Activated naive CD4-positive, alpha-beta T cell treated with anti-CD3 and anti-CD28 coated beads, Interleukin-2, amount 10 ng/mL, durations not matched to agents 7 days and 5 days (primary cell): ENCODE measurements at places on chromosomes 11 and 22.

DNA sequence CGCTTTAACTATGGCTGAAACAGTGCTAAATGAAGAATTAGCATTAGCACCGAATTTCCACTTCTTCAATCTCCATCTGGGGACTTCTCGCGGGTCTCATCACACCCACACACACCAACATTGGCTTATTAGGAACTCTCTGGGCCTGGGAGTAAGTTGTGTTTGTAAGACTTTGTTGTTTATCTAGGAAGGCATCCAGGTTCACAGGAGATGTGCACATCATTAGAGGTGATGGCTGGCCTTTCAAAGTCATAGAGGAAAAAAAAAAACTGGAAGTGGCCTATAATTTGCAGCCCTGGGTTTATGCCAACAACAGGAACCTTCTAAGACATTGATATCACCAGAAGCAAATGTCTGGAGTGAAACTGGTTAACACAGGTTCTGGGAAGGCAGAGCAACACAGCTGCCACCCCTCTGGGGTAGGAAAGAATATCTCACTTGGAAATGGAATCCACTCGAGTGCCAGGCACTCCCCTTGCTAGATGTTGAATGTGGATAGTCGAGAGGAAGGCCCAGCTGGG is 84.5 kb downstream of the TRAF6 start:
- DNase-seq, result no peak

DNA sequence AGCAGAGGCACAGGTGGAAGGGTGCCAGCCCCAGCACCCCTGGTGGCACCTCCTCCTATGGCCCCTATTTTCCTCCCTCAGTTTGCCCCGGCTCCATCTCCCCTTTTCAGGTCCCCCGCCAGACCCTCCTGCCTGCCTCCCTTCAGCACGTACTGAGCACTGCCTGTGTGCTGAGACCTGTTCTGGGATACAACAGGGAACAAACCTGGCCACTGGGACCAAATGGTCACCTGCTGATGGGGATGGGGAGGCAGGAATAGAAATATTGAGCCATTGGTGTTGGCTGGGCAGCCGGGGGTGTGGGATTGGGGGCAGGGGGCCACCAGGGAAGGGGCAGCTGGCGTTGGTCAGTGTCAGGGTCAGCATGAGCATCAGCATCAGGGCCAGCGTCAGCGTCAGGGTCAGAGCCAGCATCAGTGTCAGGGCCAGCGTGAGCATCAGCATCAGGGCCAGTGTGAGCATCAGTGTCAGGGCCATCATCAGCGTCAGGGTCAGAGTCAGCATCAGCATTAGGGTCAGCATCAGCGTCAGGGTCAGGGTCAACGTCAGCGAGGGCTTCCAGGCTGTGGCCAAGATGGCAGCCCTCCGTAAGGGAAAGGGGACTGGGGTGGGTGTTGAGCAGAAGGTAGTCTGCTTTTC is 7.5 kb downstream of the ZNF74 start:
- no peak for DNase-seq

DNA sequence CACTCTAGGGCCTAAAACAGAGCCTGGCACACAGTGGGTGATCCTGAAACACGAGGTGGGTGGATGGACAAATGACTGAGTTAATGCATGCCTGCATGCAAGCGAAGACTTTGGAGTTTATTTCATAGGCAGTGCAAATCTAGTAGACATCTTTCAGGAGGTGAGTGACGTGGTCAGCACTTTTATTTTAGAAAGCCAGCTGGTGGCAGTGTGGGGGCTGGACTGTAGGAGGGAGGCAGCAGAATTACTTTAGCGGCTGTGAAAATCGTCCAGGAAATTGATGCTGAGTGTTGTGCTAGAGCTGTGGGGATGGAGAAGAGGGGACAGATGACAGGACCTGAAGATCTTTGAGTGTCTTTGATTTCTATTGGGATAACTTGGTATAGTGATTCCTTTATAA is 47.1 kb downstream of the BMAL1 start:
- DNase-seq, result no peak

GRCh38 chr11:97048481-97048880 is 658.7 kb downstream of the JRKL start:
- DNase-seq, result no peak

DNA sequence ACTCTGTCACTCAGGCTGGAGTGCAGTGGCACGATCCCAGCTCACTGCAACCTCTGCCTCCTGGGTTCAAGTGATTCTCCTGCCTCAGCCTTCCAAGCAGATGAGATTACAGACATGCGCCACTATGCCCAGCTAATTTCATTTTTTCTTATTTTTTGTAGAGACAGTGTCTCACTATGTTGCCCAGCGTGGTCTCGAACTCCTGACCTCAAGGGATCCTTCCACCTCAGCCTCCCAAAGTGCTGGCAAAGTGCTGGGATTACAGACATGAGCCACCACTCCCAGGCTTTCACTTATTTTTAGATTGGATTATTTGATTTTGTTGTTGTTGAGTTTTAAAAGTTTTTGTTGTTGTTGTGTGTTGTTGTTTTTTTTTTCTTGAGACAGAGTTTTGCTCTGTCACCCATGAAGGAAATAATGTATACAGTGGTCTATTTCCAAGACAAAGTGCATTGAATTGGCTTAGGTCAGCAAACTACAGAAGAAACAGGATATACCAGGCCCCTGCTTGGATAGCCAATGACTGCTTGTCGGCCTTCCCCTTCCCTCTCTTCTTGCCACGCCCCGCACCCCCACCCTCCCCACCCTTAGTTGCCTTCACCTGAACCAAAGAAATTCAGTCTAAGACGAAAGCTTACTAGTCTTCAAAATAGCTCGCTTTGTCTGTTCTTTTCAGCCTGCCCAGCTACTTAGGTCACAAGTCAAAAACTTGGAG is 91.8 kb upstream of the CLDN5 start:
- DNase-seq, result no peak
